ENCODE measurements at places on chromosomes 5 and 9.

DNA sequence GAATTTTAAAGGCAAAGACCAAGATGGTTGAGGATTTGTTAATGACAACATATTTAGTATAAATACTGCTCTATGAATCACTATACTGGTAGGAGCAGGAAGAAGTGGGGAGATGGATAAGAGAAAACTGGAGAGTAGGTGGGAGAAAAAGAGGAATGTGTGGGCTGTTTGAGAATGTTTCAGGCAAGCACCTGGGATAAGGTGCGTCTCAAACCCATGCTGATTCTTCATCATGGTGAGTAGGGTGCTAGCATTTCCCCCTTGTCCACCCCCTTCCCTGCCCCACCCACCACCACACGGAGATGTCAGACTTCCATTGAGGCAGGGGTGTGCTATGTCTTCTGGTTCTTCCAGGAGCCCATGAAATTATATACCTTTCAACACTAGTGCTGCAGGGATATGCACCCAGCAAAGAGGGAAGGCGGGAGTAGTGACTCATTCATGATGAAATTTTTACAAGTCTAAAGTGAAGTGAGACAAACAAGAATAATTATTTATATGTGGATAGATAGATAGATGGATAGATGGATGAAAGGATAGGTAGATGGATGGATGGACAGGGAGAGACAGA, 54.3 kb downstream of the MTX3 start:
- no peak for DNase-seq

GRCh38 chr5:117093653-117094052, 519.0 kb upstream of the SEMA6A start:
- no peak for DNase-seq

GRCh38 chr5:158289967-158290366, 431.0 kb upstream of the CLINT1 start:
- DNase-seq = no peak

DNA sequence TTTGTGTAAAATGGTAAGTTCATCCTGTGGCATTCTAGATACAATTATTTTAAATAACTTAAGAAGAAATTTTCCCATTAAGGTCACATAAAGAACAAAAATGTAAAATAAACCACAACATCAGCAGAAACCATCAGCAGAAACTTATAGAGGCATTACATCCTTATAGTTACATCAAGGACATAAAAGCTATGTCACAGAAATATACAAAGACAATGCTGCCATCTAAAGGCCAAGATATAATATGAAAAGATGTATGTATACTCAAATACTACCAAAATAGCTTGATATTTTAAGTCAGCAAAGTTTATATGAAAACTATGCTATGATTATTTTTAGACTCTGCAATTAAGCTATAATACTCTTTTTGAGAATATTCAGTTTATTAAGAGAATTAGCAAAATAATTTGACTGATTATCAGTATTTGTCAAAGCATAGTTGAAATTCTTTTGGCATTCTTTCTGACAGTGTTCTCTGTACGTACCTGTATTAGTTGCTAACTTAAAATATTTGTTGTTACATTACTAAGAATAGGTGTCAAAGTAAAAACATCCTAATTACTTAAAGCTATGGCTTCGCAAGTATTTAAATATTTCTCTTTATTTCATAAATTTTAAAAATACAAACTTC, 36.2 kb downstream of the FBXL17 start:
- peak; percentile 42 for DNase-seq

GRCh38 chr5:21140987-21141386, 1153.0 kb upstream of the CDH18 start:
- DNase-seq = no peak

DNA sequence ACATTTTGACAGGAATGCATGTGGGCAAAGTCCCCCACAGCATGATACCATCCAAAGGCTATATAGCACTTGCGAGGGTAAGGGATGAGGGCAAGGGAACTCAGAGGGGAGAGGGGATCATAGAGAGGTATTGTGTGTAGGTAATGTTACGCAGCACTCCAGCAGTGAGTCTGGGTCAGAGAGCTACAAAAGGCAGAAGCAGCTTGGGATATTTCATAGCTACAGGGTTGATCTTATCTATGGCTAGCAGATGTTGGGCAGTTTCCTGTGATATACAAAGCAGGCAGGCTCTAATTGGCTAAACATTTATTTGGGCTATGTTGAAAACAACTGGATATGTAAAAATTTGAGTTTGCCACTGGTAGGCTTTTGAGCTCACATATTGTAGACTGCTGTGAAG, 17.8 kb upstream of the SLCO4C1 start:
- no peak for DNase-seq

GRCh38 chr5:155530046-155530445, 516.5 kb downstream of the KIF4B start:
- peak; percentile 86 for DNase-seq

- DNase-seq = no peak
Observed at GRCh38 chr9:133999851-134000265, 7.7 kb upstream of the VAV2 start.

GRCh38 chr9:78821126-78821822, 524.3 kb downstream of the PSAT1 start:
- peak; percentile 29 for DNase-seq

DNA sequence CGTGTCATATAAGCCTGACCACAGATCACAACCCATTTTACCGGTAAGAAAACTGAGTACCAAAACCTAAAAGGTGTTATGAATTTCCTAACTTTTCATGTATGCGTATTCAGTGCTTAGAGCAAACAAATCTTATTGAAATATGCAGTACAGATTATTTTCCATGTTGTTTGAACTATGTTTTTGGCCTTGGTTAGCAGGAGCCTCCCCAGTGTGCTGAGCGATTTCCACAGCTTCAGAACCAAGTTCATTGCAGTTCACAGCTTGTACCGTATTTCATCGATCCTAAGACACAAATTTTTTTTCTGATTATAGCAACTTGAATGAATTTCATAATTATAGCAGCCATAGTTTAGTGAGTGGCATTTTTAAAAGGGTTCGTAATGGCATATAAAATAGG, 13.7 kb downstream of the ADAMTSL1 start:
- DNase-seq = no peak
